ENCODE measurements at places on chromosomes 6 and 20. TPM values are rescaled to one million over a fixed set of nuclear protein-coding genes. Genes with fewer than 3 reads are reported as not detected.

The HTR1B gene
- not detected for total RNA-seq

The AFDN gene
- 7.9 TPM for total RNA-seq

The C6orf141 gene
- total RNA-seq = not detected

The TRMT6 gene
- total RNA-seq = 13.0 TPM

The PEX7 gene
- 2.4 TPM for total RNA-seq

The CST4 gene
- not detected for total RNA-seq

The BPIFB2 gene
- not detected for total RNA-seq

The WFDC10B gene
- not detected for total RNA-seq

The SYS1 gene
- total RNA-seq = 77.4 TPM

The MED20 gene
- total RNA-seq = 15.2 TPM

The OR12D3 gene
- total RNA-seq = not detected

The NRSN1 gene
- total RNA-seq = not detected

- no peak overlapping the region for H3K4me3 ChIP-seq
- no peak for DNase-seq
- H3K4me1 ChIP-seq = no peaks in the 10 kb centered on the region
- H3K27me3 ChIP-seq = peaks cover 6% of the 10 kb centered on the region
- H3K36me3 ChIP-seq = no peaks in the 10 kb centered on the region
Measured at GRCh38 chr6:6508643-6509042, 79.9 kb upstream of the LY86 start.

DNA sequence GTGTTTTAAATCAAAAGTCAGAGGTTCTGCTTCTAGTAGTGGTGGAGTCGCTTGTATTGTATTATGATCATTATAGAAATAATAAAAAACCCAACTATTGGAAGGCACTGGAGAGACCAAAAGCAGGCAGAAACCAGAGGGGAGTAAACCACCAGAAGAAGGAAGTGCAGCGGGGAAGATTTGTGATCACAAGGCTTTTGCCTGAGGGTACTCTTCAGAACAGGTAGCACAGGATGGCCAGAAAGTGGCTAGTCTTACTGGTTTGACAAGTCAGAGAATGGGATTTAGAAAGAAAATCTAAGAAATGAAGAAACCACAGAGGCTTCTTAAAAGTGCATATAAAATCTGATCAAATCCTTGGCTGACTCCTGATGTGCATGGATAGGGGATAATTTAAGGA is 24.0 kb downstream of the MAPK13 start:
- no peaks in the 10 kb centered on the region for H3K27me3 ChIP-seq
- H3K36me3 ChIP-seq = no peaks in the 10 kb centered on the region
- no peak overlapping the region for H3K27ac ChIP-seq
- DNase-seq = no peak

DNA sequence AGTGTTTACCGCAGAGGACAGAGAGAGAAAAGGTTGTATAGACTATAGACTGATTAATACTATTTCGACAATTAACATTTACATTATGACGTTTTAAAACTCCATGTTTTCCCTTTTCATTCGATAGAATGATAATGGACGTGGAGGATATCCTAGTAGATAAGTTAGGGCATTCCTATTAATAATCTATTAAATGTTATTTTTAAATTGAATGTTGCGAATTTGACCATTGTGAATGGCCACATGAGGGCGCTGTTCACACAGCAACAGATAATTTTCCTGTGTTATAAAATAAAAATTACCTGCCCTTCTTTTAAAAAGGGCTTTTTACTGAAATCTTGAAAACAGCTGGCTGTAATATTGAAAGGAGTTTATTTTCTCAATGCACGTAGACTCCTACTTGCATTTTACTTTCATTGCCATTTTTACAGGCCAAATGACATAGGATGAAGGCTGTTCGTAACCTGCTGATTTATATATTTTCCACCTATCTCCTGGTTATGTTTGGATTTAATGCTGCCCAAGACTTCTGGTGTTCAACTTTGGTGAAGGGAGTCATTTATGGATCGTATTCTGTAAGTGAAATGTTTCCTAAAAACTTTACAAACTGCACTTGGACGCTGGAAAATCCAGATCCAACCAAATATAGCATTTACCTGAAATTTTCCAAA is 3.3 kb downstream of the ADGRB3 start:
- H3K27ac ChIP-seq = no peak overlapping the region
- peak; percentile 34 for DNase-seq
- H3K36me3 ChIP-seq = no peaks in the 10 kb centered on the region
- peaks cover 14% of the 10 kb centered on the region for H3K27me3 ChIP-seq
- peaks cover 17% of the 10 kb centered on the region for H3K4me1 ChIP-seq

- H3K4me1 ChIP-seq = no peaks in the 10 kb centered on the region
- DNase-seq = no peak
- no peaks in the 10 kb centered on the region for H3K36me3 ChIP-seq
- H3K4me3 ChIP-seq = no peak overlapping the region
- no peak overlapping the region for H3K27ac ChIP-seq
- H3K27me3 ChIP-seq = peaks cover 5% of the 10 kb centered on the region
Measured at GRCh38 chr6:32379545-32379944, 7.8 kb upstream of the TSBP1 start.

DNA sequence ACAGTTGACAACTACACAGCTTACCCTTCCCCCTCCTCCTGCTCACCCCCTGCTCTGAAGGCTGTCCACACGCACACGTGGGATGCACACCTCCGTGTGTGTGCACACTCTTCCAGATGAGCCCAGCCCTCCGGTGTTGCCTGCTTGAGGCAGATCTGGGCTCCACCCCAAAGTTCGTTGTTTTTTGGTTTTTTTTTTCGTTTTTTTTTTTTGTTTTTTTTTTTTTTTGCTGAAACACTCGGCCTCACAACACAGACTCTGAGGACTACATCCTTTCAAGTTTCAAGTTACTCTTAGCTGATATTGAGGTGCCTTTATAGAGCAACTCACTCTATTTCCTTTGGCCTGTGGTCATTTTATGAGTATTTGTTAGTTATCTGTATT is 88.2 kb downstream of the RREB1 start:
- H3K27me3 ChIP-seq = no peaks in the 10 kb centered on the region
- H3K4me3 ChIP-seq = no peak overlapping the region
- peak; percentile 36 for DNase-seq
- H3K36me3 ChIP-seq = peaks cover 8% of the 10 kb centered on the region
- peaks cover 5% of the 10 kb centered on the region for H3K4me1 ChIP-seq

DNA sequence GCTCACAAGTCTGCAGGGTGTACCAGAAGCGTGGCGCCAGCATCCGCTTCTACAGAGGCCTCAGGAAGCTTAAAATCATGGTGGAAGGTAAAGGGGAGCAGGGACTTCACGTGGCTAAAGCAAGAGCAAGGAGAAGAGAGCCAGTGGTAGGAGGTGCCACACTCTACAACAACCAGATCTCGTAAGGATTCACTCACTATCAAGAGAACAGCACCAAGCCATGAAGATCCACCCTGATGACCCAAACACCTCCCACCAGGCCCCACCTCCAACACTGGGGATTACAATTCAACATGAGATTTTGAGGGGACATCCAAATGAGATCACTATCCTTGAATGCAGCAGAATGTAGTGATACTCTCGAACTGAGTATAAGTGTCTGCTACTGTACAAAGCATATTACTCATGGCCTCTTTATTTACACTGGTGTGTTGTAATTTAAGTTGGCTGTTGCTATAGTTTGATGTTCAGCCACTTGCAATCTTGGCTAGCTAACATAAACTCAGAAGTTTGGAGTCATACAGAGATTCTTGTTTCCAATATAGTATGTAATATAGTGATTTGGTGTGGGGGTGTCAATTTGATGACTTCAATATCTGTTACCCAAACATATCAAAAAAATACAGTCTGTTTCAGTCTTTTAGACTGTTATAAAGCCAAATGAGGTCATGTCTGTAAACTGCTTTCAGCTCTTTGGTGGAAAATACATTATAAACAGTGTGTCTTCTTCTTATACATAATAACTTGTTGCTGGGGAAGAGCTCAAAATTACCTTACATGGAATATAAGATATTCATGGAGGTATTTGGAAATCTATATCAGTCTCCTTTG is 39.4 kb upstream of the MYLIP start:
- no peak overlapping the region for H3K4me3 ChIP-seq
- no peaks in the 10 kb centered on the region for H3K36me3 ChIP-seq
- H3K4me1 ChIP-seq = no peaks in the 10 kb centered on the region
- no peak overlapping the region for H3K27ac ChIP-seq
- H3K27me3 ChIP-seq = no peaks in the 10 kb centered on the region

DNA sequence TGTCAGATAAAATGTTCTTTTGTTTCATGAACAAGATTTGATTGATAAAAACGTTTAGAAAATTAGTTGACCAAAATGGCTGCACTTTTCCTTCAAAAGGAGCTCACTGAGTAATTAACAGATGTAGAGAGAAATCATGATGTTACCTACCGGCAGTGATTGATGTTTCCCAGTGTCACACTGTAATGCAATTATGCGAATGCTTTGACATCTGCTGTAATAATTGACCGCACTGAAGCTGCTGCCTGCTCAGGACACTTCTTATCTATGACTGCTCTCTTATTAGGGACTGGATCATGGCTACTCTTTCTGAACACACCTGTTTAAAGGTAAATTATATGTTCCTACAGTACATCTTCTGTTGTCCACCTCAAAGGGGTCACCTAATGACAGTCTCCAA is 94.6 kb downstream of the GPR63 start:
- no peaks in the 10 kb centered on the region for H3K4me1 ChIP-seq
- DNase-seq = no peak
- H3K27ac ChIP-seq = no peak overlapping the region
- no peaks in the 10 kb centered on the region for H3K36me3 ChIP-seq
- H3K4me3 ChIP-seq = no peak overlapping the region

DNA sequence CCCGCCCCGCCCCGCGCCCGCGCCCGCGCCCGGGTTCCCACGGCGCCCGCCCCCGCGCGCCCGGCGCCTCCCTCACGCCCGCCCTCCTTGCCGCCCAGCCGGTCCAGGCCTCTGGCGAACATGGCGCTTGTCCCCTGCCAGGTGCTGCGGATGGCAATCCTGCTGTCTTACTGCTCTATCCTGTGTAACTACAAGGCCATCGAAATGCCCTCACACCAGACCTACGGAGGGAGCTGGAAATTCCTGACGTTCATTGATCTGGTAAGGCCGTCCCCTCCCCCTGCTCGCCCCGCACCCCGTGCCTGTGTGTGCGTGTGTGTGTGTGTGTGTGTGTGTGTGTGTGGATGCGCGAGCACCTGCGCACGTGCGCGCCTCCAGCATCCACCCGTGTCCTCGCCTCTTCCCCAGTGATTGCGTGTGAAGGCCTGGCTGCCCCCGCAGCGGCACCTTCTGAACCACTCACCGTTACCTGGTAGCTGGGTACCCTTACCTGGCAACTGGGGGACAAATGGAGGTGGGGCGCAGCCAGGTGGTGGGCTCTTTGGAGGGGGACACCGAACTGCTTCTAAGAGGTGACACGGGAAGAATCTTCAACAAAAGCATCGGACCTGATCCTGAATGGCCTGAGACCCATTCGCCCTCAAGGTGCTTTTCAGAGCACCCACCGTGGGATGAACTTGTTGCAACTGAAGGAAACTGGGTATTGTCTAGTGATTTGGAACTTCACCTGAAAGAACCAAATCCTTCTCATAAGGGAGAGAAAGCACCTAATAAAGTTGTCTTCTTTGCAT is at the start of gene AIG1:
TSS of gene AIG1 (plus strand) at position 84 of the 791 bp plus-strand sequence. CDS start at position 121, 37 bp downstream.
- no peaks in the 10 kb centered on the region for H3K27me3 ChIP-seq
- H3K4me1 ChIP-seq = peaks cover 10% of the 10 kb centered on the region
- DNase-seq = peak; percentile 78
- H3K36me3 ChIP-seq = no peaks in the 10 kb centered on the region
- H3K27ac ChIP-seq = peak within 1 kb of the TSS; percentile 90

- no peaks in the 10 kb centered on the region for H3K36me3 ChIP-seq
- no peak for DNase-seq
- H3K27me3 ChIP-seq = no peaks in the 10 kb centered on the region
Measured at GRCh38 chr20:2174067-2174466, 72.4 kb downstream of the STK35 start.

- H3K4me3 ChIP-seq = no peak overlapping the region
- no peak overlapping the region for H3K27ac ChIP-seq
- H3K4me1 ChIP-seq = no peaks in the 10 kb centered on the region
Measured at GRCh38 chr6:54291738-54292137, 16.5 kb upstream of the TINAG start.

DNA sequence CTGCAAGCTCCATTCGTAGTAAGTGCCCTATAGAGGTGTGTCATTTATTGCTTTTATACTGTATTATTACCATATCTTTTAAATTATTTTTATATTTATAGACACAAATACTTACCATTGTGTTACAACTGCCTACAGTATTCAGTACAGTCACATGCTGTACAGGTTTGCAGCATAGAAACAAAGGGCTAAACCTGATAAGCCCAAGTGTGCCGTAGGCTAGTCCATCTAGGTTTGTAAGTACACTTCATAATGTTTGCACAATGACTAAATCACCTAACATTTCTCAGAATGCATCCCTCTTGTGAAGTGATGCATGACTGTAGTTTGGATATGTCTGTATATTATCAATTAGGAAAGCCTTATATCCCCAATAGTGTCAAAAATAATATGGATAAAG is 122.8 kb downstream of the CLVS2 start:
- H3K36me3 ChIP-seq = no peaks in the 10 kb centered on the region
- no peak overlapping the region for H3K27ac ChIP-seq
- H3K4me1 ChIP-seq = no peaks in the 10 kb centered on the region
- no peak overlapping the region for H3K4me3 ChIP-seq
- H3K27me3 ChIP-seq = no peaks in the 10 kb centered on the region

DNA sequence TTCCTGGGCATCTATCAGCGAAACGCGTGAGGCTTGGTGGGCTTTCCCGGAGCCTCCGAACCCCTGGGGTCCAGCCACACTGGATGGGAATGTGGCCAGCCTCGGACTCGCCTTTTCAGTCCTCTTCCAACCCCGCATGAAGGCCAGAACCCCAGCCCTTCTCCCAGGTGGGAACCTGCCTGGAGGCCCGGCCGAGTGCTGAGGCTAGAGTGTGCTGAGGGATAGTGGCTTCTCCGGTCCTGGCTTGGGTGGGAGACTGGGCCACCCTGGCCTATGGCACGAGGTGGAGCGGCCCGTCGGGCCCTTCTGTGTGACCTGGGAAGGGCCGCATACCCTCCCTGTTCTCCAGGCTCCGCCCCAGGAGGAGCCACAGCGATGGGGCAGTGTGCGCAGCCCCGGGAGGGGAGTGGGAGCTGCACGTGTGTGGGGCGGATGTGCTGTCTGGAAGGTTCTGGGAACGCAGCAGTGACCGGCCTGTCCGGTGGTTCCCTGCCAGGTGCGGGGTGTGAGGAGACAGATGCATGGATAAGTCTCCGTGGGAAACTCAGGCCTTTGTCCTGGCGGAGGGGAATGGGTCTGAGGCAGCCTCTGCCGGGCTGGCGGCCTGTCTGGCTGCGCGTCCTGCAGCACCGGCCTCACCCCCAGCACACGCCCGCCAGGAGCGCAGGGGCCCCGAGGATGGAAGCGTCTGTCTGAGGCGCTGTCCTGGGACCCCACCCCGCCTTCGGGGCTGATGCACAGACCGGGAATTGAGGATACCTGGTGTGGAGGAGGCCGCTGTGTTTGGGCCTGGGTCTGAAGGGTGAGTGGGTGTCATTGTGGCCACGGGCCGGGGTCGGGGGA is 1.1 kb upstream of the BHLHE23 start:
- H3K4me3 ChIP-seq = no peak overlapping the region
- no peak overlapping the region for H3K27ac ChIP-seq
- H3K4me1 ChIP-seq = peaks cover 48% of the 10 kb centered on the region
- H3K27me3 ChIP-seq = peaks cover 56% of the 10 kb centered on the region
- H3K36me3 ChIP-seq = no peaks in the 10 kb centered on the region
